ENCODE measurements at places on chromosomes 6 and 20. TPM values are rescaled to one million over a fixed set of nuclear protein-coding genes. Genes with fewer than 3 reads are reported as not detected.

DNA sequence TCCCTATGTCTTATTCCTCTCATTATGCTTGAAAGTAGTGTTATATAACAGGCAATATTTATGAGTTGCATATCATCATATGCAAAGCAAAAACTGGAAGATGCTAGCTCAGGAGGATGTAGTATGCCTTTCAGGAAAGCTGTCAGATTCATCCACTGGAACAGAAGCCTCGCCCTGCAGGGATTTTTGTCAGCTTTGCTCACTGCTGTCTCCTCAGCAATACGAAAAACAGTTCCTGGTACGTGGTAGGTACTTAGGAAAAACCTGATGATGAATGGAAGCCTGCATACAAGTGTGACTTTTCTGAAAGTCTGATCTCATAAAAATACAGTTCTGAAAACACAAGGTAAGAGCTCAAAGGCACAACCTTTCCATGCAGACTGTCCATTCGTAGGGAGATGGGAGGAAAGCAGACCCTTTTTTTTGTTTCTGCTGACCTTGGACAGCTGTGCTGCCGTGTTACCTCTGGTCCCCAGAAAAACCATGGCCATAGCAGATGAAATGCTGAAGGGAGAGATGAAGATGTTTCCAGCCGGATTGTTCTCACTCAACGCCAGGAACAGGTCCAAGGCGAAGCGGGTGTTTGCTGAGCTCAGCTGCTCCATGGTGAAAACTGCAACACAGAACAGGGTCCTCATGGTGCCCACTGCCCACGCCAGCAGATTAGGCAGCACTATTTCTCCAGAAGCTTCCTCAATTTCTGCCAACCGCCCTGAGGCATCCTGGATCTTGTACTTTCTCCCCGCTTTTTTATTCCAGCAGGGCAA is 1.5 kb downstream of the SERPINB1 start:
- DNase-seq, result no peak

Gene GCNT2
- 1.4 TPM for total RNA-seq

DNA sequence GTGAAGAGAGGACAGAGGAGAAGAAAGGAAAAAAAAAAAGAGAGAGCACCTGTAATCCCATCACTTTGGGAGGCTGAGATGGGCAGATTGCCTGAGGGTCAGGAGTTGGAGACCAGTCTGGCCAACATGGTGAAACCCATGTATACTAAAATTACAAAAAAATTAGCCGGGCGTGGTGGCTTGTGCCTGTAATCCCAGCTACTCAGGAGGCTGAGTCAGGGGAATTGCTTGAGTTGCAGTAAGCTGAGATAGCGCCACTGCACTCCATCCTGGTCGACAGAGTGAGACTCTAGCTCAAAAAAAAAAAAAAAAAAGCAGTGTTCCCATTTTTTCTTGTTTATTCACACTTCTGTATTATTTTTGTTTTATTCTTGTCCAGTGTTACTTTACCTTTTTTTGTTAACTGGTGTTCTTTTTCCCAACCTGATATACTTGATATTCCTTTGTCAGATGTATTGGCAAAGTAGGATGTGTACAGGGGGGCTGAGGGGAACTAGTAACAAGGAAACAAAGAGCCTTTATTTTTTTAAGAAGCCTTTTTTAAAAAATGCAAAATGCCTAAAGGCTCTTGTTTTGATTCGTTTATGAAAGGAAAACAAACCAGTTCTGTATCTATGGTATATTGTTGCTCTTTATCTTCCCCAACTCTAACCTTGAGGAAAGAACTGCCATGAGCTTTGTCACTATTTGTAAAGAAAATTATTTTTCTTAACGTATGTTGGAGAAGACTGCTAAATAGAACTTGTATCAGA is 22.3 kb downstream of the COL19A1 start:
- DNase-seq, result no peak

Gene TMEM74B
- total RNA-seq, result 1.3 TPM

Gene TBXT
- total RNA-seq, result not detected

Gene DEFB116
- not detected for total RNA-seq

DNA sequence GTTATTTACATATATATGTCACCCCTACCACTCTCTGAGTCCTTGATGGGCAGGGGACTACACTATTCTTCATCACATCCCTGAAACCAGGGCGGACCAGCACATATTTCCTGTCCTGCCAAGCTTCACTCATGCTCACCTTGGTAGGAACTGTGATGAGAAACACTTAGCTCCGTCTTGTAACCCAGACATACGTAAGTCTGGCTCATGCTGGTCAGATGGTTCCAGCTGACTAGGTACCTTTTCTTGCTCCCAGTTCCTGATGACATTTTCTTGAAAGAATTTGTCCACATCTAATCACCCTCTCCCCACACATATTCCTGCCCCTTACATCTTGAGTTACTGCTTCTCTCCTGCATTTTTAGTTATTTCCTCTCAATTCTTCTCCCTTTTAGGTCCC is 122.2 kb upstream of the MYLIP start:
- no peak for DNase-seq

DNA sequence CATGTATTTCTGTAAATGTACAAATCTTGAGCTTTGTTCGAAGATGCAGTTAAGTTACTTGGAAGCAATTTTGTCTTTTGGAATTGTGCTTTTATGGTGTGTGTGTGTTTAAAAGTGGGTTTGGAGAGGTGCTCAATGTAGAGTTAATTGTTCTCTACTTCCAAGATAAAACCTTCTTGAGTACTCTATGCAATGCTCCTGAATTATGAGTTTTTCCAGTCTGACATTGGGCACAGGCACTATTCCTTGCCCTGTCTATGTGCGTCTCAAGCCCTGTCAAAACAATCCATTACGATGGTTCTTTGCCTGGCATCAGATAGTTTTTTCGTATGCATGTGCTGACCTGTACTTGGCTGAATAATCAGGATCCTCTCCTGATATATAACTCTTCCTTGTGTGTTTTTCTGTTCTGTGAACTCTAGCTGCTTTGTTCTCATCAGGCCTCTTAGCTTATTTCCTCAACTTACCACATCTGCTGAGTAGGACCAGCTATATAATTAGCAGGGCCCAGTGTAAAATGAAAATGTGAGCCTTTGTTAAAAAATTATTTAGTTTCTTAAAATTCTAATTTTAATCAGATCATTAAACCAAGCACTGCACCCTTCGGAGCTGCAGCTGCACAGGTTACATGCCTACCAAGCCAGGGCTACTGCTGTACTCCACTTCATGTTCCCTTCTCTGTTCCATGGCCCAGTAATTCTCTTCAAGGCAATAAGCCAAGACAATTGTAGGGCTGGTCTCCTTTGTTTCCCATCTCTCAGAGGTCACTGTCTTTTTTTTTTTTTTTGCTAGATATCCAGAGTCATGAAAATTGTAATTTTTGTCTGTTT is 160.1 kb downstream of the ZFAND3 start:
- DNase-seq, result no peak

- DNase-seq, result no peak
Measured at GRCh38 chr20:63461104-63461763, 11.2 kb downstream of the KCNQ2 start.

Measured in activated CD4-positive, alpha-beta memory T cell treated with anti-CD3 and anti-CD28 coated beads for 36 hours (primary cell).